CD14-positive monocyte (primary cell): ENCODE measurements at places on chromosomes 6 and 20. TPM values are rescaled to one million over a fixed set of nuclear protein-coding genes. Genes with fewer than 3 reads are reported as not detected.

NRN1 gene
- 0.08 and 0.20 TPM in 2 replicates for polyA plus RNA-seq

GRCh38 chr6:162442687-162443086 lies 284.9 kb downstream of the PRKN start:
- no peak for DNase-seq

DNA sequence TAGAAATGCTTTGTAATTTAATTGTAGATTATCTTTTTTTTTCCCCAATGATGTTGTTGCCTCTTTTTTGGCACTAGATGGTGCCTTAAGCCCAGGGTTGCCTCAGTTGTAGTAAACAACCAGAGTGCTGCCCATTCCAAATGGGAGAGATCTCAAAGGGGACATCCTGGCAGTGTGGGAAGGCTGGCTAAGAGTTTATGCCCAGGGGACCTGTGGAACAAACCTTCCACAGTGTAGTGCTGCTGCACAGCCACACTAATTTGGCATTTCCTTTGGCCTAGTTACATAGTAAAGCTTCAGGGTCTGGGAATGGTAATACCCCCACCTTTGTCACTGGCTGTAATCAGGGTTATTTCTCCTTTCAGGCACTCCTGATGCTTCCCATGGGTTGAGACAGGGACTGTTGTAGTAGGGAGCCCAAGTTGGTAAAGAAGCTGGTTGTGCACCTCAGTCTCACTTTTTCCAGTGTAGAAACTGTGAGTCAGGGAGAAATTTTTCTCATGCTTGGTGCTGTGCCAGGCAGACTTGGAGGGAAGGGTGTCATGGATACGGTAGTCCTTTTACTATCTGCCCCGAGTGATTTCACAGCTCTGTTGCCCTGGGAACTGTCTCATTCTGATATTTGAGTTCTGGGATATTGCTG lies 177.8 kb upstream of the ECI2 start:
- DNase-seq, result no peak

MMS22L gene
- 1.4 and 3.4 TPM in 2 replicates for polyA plus RNA-seq

DNA sequence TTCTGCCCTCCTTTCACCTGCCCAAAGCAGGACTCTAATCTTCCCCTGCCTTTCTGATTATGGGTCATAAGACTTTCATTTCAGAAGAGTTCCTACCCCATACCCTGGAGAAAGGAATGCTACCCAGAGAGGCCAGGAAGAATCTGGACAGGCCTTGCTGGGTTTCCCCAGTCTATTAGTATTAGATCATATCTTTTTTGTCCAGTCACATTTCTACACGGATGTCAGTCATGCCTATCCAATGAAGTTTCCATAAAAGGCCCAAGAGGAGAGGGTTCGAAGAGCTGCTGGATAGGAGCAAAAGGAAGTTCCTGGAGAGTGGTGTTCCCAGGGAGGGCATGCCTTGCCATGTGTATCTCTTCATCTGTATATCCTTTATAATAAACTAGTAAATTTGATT lies 3.2 kb downstream of the POLH start:
- DNase-seq, result no peak

DNA sequence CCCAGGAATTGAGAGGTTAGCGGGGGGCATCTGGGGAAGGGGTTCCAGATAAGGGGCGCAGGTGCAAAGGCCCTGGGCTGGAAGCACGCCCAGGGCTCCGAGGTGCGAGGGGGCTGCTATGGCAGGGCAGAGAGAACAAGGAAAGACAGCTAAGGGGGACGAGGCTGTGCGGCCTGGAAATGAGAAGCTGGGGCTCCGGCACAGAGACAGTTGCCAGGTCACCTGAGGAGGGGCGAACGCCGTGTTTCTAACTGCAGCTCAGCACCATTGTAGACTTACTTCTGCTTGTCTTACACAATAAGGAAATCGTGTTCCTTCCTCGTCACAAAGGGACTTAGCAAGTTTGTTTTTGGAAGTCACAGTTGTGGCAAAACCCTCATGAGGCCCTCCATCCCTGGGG lies 68.9 kb upstream of the TBXT start:
- DNase-seq, result peak; percentile 75

FAM209B gene
- 0.66 TPM for polyA plus RNA-seq

DNA sequence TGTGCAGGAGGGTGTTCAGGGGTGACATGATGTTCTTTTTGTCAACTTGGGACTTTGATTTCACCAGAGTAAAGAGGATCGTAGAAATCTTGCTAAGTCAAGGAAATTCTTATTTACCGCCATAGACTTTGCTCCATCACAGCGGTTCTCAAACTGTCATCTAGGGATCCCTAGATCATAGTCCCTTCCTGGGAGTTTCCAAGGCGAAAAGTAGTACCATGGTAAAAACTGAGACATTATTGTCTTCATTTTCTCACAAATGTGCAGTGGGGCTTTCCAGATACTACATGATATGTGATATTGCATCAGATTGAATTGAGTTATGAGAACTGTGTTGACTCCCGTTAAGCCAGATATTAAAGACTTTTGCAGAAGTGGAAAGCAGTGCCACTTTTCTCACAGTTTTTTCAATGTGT lies 79.7 kb downstream of the JARID2 start:
- DNase-seq, result peak; percentile 58

ZSCAN23 gene
- not detected for polyA plus RNA-seq

DNA sequence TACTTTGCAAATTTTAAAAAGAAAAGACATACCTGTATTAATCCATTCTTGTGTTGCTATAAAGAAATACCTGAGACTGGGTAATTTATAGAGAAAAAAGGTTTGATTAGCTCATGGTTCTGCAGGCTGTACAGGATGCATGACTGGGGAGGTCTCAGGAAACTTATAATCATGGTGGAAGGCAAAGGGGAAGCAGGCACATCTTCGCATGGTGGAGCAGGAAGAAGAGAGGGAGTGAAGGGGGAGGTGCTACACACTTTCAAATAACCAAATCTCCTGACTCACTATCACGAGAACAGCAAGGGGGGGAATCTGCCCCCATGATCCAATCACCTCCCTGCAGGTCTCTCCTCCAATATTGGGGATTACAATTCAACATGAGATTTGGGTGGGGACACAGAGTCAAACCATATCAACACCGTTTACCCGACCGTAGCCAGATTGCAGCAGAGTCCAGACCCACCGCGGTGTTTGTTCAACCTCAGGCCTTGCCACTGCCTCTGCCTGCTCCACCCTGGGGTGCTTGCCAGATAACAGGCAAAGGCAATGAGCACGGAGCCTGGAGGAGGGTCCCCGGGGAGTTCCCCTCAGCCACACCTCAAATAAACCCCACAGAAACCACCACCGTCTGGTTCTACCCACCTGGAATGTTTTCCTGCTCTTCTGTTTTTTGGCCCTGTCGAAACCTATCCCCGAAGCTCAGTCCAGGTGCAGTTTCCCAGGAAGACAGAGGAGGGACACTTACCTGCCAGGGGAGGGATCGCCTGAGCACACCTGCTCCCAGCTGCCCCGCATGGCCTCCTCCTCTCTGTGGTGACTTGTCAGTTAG lies 142.2 kb upstream of the AFDN start:
- no peak for DNase-seq

SAMD10 gene
- 0.34 TPM for polyA plus RNA-seq

BPIFB2 gene
- polyA plus RNA-seq, result not detected in 2 replicates

GRCh38 chr6:147003186-147003585 lies 201.0 kb upstream of the STXBP5 start:
- DNase-seq, result no peak
